Stimulated activated CD4-positive, alpha-beta T cell treated with anti-CD3 and anti-CD28 coated beads, Interleukin-1b, Interleukin-23, amount 100 ng/mL, for 4 hours (primary cell): ENCODE measurements at places on chromosomes 1 and 21.

GRCh38 chr21:44413566-44414290 lies 41.6 kb upstream of the LRRC3 start:
- no peak for DNase-seq

- no peak for DNase-seq
Measured at GRCh38 chr1:107557095-107557494, 407.9 kb downstream of the VAV3 start.

- no peak for DNase-seq
Measured at GRCh38 chr1:235450433-235450832, 53.8 kb downstream of the B3GALNT2 start.

GRCh38 chr1:73755649-73756048 lies 442.3 kb downstream of the LRRIQ3 start:
- DNase-seq: no peak

GRCh38 chr1:182235604-182235951 lies 156.0 kb downstream of the GLUL start:
- no peak for DNase-seq

DNA sequence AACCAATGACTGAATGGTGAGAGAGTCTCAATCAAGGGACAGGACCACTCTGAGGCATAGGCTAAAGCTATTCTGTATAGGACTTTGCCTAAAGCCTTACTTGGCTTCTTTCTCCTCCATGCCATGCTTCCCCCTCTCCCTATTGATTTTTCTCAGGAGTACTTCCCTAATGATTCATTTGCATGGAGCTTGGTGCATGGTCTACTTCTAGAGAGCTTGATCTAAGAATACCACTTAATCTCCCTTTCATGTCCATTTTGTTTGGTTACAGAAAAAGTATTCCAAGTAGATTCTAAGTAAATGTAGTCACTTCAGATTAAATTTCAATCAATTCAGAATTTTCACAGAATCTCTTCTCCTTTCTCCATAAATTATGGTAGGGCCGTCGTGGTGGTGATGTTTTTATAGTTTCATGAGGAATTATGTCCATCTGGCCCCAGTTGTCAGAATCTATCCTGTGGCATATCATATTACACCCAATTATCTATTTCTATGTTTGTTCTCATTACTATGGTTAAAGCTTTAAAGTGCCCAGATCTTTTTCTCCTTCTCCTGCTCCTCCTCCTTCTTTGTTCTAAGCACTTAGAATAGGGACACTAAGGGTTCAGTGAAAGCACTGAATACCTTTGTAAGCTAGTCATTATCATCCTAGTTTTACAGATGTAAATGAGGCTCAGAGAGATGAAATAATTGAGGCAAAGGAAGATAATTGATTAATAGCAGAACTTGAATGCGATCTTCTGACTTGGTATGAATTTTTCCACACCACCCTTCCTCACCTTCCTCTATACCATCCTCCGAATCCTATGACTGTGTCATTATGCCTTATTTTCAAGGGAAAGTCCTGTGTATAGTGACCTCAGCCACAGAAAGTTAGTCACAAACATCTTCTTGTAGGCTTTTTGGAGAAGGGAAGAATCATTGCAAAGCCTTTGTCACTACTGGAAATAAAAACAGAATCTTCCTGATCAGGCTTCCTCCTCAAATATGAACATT lies 85.6 kb upstream of the ZRANB2 start:
- DNase-seq: no peak

GRCh38 chr21:38013741-38014140 lies 97.5 kb upstream of the KCNJ6 start:
- DNase-seq: no peak

- DNase-seq: no peak
Measured at GRCh38 chr1:92843046-92843423, 11.2 kb downstream of the RPL5 start.

GRCh38 chr1:199084293-199084692 lies 445.5 kb downstream of the PTPRC start:
- DNase-seq: no peak

GRCh38 chr1:53430261-53430660 lies 28.9 kb upstream of the DMRTB1 start:
- no peak for DNase-seq

DNA sequence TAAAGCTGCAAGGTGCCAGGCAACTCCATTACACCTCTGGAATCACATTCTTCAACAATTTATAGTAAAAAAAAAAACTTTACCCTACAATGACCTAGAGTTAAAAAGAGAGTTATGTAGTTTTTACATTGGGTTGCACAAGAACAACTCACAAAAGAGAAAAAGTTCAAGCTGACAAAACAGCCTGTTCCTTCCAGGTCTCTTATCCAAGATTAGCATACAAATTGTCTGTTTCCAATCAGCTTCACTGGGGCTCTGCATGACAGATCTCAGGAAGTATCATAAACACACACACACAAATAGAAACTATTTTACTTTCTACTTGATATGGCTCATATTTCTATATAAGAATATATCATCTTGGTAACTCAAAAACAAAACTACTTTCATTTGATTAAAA lies 154.6 kb downstream of the PCNX2 start:
- no peak for DNase-seq

- DNase-seq: no peak
Measured at GRCh38 chr1:115168026-115168425, 78.7 kb upstream of the TSPAN2 start.

DNA sequence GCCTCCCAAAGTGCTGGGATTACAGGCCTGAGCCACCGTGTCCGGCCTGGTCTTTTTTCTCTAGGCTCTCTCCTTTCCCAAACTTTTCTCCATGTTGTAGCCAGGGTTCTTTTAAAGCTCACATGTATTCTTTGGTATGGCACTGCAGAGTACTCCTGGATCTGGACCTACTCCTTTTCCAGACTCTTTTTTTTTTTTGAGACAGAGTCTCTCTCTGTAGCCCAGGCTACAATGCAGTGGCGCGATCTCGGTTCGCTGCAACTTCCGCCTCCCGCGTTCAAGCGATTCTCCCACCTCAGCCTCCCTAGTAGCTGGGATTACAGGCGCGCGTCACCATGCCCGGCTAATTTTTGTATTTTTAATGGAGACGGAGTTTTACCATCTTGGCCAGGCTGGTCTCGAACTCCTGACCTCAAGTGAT lies 602 bp upstream of the MED18 start:
- DNase-seq: no peak

DNA sequence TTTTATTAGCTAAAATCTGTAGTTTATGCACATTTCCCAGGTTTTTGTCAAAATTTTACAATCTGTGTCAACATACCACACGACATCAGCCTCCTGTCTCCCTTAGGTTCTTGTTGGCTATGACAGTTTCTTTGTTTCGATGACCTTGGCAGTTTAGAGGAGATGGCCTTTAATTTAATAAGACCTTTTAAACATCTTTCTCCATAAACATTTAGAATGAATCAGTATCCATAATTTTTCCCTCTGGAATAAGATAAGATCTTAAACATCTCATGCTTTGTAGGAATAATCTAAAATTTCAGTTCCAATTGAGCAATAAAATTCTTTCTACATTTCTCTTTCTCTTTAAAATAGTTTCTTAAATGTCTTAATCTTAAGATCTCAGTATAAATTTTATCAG lies 28.7 kb upstream of the DYRK1A start:
- no peak for DNase-seq

DNA sequence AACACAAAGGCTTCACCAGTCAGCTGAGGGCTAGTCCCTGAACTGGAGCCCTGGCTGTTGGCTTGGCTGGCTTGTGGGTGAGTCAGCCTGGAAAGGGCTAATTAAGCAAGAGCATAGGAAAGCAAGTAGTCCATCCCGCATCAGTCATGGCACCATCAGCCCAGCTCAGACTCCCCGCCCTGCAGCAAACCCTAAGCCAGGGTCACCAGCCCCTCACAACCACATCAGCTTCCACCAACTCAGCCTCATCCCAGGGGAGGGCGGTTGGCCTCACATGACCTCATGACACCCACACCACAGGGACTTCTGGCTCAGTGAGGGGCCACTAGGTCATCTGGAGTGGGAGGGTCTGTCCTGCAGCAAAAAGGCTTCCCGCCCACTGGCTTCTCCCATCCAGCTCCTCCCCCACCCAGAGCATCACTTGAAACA lies 7.0 kb upstream of the SPATC1L start:
- no peak for DNase-seq

- no peak for DNase-seq
Measured at GRCh38 chr1:233421293-233421692, 93.8 kb downstream of the MAP3K21 start.

GRCh38 chr1:35893051-35893879 lies 10.3 kb downstream of the AGO1 start:
- no peak for DNase-seq

- DNase-seq: no peak
Measured at GRCh38 chr21:45943630-45944540, 37.7 kb upstream of the COL6A1 start.

- DNase-seq: no peak
Measured at GRCh38 chr1:92736395-92736794, 48.5 kb downstream of the EVI5 start.

DNA sequence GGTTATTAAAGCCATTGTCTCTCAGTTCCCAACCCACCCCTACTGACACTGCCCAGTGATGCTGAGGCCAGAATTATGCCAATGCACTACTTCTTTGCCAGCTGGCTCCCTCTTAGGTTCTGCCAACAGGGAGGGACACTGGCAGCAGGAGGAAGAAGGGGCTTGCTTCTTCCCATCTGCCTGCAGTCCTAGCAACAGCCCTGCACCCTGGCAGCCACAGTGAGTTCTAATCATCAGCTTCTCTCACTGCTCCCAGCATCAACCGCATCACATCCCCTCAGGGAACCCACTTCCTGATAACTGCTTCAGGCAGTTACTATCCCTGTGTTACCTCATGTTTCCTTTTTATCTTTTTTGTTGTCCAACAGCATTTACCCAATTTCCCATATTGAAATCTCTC lies 86.2 kb downstream of the UBR4 start:
- DNase-seq: no peak

- no peak for DNase-seq
Measured at GRCh38 chr1:198352975-198353695, 187.3 kb downstream of the ATP6V1G3 start.

GRCh38 chr1:47561523-47562007 lies 123.7 kb downstream of the FOXD2 start:
- DNase-seq: no peak

DNA sequence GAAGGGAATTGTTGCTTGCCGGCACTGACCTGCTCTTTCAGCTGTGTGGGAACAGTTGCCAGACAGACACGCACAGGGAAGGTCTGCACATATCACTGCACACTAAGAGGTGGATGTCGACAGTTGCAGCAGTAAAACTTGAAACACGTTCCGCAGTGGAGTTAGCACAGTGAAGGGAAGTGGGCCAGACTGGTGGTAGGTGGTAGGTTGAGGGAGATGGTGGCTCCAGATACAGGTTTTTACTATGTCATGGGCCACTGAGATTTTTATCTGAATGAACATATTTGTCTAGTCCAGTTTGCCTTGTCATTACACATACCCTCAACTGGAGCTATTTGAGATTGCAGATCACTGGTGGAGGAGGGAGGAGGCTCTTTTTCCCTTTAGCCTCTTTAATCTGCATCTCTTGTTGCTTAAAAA lies 13.5 kb downstream of the MRPS6 start:
- no peak for DNase-seq

DNA sequence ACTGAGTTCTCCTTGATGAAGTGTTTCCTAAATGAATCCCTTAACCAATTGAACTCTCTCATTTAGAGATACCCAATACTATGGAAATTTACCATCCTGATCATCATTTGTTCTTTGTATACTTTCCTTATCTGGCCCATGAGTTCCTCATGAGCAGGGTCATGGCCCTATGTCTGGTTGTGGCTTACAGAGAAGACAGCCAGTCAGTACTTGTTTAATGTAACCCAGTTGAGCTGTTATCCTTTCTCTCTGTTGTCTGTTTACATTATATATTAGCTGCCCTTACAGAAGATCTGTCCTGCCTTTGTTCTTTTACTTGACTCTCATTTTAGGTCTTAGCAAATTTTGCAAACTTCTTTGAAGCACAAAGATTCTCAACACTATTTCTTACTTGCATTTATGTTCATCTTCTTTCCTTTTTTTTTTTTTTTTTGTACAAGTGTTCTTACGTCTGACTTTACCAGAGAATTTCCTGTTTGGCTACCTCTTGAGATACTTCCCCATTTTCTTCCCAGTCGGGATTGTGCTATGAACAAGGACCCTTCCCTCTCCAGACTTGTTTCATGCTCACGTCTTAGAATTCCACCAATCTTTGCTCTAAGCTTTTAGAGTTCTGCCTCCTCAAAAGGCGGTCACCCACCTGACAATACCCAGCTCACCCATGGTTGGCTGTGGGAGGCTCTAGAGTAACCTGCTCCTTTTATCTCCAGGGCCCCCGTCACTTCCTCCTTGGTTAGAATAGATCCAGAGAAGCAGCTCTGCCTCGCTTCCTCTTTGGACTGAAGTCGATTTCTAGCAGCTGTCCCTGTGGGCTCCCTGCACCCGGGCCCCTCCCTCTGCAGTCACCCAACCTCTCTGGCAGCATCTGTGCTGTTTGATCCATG lies 53.6 kb upstream of the RUNX1 start:
- DNase-seq: peak; percentile 28

DNA sequence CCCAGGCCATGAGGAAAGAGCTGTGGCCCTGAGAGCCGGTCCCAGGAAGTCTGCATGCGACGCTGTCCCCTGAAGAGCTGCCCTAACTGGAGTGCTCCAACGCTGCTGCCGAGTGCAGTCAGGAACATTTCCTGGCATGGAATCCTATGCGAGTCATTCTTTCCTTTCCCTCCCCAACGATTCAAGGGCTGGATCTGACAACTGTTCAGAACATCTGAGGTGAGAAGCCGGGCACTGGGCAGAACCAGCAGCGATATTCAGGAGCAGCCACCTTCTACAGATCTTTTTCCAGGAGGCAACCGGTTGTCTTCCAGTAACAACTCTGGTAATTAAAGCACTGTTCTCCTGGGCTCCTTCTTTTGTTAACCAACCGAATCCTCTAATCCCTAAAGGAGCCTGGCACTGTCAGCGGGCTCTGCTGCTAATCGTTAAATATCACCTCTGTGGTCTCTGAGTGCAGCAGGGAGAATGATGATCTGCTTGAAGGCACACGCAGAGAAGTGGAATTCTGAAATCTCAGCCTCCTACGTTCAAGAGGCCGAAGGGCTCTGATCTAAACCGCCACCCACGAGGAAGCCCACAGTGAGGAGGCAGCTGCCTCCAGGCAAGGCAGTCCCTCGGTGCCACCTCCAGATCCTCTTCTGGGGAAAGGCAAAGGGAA lies 55.8 kb downstream of the SLC45A1 start:
- no peak for DNase-seq
